ENCODE measurements at places on chromosomes 2 and 18.

DNA sequence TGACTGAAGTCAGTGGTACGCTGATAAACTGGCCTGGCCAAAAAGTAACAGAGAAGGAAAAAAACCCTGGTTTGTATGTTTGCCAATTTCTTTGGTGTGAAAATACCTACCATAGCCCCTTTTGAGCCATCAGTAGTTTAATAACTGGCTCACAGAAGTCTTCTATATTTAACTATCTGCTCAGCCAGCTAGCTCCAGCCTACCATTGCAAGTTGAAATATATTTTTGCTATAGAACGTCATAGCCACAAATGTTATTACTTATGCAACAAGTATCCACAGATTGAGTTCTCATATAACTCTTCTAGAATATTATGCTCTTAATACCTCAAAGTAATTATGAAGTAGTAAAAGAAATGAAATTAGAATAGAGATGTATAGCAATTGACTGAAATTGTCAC, 25.2 kb downstream of the RPE start:
- no peak for DNase-seq

- no peak for DNase-seq
Observed at GRCh38 chr2:161388146-161388779, 27.8 kb upstream of the TBR1 start.

GRCh38 chr2:109513749-109514588, 99.8 kb downstream of the SEPTIN10 start:
- DNase-seq, result no peak

DNA sequence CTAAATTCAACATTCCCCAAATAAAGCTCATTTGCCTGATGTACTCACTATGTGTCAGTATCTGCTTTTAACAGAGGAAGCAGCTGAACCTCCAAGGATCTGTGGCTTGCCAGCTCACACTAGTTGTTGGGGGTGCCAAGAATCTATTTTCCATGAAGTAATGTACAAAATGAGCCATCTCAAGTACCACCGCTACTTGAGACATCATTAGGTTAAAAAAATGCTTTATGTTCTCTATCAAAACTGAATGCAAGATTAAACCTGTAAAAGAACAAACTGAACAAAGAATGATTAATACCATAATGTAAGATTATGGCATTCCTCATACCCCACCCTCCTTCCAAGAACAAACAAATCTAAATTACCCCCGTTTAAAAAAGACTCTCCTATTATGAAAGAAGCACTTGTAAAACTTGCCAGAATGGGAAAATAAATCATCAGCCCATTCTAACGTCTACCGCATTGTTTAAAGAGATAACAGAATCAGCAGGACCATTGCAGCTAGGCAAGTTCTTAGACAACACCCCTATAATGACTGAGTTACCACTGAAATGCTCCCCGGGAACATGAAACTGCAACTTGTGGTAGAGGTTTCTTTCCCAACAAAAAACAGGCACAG, 471.6 kb downstream of the DLGAP1 start:
- no peak for DNase-seq

DNA sequence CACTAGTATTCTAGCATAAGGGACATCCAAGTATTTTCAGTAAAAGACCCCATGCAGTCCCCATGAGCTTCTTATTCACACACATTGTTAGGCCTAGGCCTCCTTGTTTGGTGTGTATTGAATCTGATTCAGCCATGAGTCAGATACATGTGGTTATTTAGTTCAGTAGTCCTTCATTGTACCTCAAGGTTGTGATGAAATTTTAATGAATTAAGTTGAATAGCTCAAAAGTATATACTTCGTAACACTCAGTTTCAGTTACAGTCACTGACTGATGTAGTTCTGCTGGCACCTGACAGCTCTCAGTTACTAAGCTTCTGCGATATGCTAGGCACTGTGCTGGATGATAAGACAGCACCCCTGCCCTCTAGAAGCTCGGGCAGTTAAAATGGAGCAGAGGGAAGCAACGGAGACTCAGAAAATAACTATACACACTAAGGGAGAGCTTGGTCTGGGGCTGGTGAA, 86.4 kb downstream of the XRCC5 start:
- DNase-seq, result no peak

DNA sequence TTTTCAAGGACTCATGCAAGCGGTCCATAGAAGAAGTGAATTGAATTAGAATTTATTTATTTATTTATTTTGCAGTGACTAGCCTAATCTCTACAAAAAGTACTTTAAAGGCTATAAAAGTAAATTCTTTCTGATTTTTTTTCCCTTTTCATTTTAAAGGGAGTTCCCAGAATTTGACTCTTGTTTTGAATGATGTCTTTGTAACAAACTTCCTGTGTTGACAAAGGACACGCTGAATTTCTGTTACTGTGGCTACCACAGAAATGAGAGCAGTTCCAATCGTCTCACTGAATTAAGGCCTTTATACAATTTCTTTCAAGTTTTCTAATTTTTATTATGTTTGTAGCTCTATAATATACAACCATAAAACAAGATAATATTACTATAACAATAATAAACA, 46.3 kb upstream of the LPIN2 start:
- no peak for DNase-seq

- no peak for DNase-seq
Observed at GRCh38 chr18:6495536-6495935, 80.8 kb upstream of the L3MBTL4 start.

DNA sequence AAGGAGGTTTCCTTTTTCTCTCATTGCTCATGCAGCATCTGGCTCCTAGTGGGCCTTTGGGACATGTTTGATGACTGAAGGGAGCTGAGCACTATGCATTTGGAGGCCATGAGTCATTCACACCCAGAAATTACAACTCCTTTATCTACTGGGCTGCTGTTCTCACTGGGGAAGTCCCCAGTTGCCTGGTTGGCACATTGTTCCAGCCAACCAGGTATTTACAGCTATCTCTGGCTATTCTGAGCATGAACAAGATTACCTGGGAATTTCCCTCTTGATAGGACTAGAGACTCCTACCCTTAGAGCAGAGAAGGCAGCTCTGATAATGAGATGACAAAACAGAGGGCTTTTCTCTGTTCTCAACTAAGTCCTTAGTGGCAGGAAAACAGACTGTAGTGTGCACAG, 206.5 kb downstream of the SETBP1 start:
- no peak for DNase-seq

Data from Karpas-422 (cell line).